ENCODE measurements at places on chromosomes 11 and 22. TPM values are rescaled to one million over a fixed set of nuclear protein-coding genes. Genes with fewer than 3 reads are reported as not detected.

MUC6 gene
- 0.08 TPM for polyA plus RNA-seq

CFAP300 gene
- polyA plus RNA-seq, result 2.5 TPM

ANGPTL5 gene
- 1.3 TPM for polyA plus RNA-seq

KRTAP5-8 gene
- polyA plus RNA-seq, result not detected

PARVG gene
- polyA plus RNA-seq, result 4.1 TPM
